Stimulated activated CD8-positive, alpha-beta memory T cell treated with anti-CD3 and anti-CD28 coated beads, Interleukin-4, amount 100 ng/mL, for 1 hour (primary cell): ENCODE measurements at places on chromosomes 1 and 21.

DNA sequence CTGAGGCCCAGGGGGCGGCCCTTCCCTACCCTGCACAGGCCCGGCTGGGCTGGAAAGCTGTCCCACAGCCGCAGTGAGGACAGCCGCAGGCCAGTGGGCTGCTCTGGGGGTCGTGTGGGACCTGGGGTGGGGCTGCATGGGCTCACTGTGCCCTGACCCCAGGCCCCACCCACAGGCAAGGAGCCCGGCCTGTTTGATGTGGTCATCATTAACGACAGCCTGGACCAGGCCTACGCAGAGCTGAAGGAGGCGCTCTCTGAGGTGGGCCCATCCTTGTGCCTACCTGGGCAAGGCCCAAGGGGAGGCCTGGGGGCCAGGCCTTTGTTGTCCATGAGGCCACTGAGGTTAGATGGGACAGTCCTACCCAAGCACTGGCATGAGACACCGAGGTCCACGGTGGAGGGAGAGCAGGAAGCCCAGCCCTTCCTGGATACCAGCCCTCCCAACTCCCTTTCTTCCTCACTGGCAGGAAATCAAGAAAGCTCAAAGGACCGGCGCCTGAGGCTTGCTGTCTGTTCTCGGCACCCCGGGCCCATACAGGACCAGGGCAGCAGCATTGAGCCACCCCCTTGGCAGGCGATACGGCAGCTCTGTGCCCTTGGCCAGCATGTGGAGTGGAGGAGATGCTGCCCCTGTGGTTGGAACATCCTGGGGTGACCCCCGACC lies 1.4 kb upstream of the GJC2 start:
- no peak for DNase-seq

- no peak for DNase-seq
Measured at GRCh38 chr1:182035097-182035770, 26.3 kb downstream of the ZNF648 start.

GRCh38 chr1:234609691-234610042 lies 311 bp downstream of the IRF2BP2 start:
- no peak for DNase-seq

- no peak for DNase-seq
Measured at GRCh38 chr1:164598719-164599118, 39.7 kb downstream of the PBX1 start.

GRCh38 chr1:18128298-18128697 lies 20.7 kb downstream of the IGSF21 start:
- no peak for DNase-seq

- DNase-seq: peak; percentile 23
Measured at GRCh38 chr1:154557939-154558719, at the start of gene UBE2Q1. Gene UBE2Q1 (minus strand): TSS chr1:154558662. CDS start chr1:154558553, 109 bp downstream.

GRCh38 chr1:165224504-165224903 lies 132.0 kb downstream of the LMX1A start:
- DNase-seq: no peak

DNA sequence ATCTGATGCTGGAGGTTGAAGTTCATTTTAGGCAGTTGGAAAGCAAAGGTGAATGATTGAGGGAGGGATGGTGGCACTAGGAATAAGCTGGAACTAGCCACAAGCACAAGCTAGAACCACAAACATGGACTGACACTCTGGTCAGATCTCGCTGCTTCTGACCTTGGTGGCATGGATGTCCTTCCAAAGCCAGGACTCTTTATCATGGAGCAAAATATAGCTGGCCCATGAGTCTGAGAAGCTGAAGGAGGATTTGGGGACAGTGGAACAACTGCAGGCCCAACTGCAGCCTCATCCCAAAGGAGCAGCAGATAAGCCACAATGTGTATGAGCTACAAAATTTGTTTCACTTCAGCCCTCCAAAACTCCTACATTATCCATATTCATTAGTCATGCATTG lies 35.5 kb downstream of the SRSF11 start:
- DNase-seq: no peak
